ENCODE measurements at places on chromosomes 3 and 15.
A peak's percentile ranks its signal among the peaks of the same experiment; 100 is the strongest.

DNA sequence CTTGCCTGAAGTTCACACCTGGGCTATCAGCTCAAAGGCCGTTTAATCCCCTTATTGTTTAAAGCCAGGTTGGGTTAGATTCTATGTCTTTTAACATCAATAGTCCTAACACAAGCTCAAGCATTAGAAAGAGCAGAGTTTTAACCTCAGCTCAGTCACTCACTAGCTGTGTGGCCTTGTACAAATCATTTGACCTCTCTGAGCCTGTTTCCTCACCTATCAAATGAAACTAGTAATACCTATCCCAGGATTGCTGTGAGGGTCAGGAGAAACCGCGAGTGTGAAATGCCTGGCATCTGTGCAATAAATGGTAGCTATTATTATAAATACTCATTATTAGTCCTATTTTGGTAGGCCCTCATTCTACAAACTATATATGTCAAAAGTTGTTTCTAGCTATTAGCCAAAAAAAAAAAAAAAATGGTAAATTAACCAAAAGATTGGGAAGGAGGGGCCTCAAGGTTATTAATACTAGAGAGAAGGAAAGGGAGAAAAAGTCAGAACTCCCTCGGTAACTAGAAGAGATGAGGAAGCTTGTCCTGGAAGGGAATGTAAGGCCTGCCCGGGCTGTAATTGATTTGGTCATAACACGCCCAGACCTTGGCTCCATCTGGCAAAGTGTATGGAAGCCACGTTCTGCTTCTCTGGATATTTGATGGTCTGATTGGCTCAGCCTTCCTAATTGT, 510.5 kb upstream of the PROK2 start:
- no peak for DNase-seq

DNA sequence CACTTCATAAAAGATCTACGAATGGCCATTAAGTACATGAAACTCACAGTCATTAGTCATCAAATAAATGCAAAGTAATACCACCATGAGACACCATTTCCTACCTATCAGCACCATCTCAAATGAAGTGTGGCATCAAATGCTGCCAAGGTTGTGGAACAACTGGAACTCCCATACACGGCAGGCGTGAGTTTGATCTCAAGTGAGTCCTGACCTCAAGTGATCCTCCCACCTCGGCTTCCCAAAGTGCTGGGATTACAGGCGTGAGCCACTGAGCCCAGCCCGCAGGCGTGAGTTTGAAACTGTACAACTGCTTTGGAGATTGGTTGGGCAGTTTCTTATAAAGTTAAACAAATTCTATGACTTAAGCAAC, 28.8 kb upstream of the HDAC11 start:
- DNase-seq, result no peak

DNA sequence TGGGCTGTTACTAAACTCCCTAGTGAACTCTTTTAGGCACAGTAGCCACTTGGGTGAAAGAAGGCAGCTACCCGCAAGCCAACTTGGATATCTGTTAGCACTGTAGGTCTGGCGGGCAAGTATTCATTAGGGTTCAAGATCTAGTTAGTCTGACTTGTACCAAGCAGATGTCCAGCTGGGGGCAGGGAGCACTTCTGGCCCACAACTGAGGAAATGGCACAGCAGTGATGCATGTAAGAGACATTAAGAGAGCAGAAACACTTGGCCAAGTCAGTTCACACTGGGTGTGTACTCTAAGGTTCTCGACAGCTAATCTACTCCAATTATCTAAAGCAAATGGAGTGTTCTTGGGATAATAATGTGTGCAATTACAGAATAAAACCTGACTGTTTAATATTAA, 131.7 kb downstream of the CTNNB1 start:
- DNase-seq, result no peak

DNA sequence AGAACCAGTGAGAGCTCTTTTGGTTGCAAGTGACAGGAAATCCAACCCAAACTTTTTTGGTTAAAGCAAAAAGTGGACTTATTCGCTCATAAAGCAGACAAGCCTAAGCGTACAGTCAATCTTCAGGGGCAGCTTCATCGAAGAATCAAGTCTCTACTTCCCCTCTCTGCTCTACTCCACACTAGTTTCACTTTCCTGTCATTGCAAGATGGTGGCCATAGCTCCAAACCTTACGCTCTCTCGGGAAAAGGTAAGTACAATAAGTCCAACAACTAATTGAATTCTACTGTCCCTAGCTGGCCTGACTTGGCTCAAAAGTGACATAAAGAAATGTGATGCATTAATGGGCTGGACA, 24.9 kb upstream of the ZNF710 start:
- no peak for DNase-seq

- DNase-seq, result no peak
These were observed 57.3 kb upstream of the DPH6 start for GRCh38 chr15:35603301-35603700.

GRCh38 chr15:56806148-56806536, 72.8 kb upstream of the ZNF280D start:
- DNase-seq, result no peak

DNA sequence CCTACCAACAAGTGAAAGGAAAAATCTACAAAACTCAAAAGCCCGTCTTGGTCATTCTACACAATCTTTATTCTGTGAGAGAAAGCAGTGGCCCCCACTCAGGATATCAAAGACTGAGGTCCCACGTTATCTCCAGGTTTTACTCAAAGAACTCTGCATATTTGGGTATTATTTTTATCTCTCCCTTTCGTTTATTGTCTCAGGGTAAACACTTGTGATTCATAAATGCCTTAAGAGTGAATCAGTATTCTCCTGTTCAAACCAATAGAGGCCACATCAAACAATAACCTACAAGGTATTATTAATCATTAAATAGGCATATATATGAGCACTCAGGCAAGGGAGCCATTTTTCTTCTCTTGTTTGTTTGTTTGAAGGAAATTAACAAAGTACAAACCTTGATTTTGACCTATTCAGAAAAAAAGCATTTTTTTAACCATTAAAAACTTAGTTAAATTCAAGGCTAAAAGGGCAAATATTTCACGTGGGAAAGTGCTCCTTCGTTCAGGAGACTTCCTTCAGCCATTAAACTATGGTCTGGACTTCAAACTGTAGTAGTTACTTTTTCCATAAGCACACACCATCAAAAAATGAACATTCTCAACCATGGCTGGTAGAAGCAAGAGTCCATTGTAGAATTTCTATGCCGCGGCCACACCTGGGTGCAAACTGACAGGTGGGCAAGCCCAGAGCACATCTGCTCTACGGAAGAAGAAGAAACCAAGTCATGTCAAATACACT, 13.9 kb upstream of the HES1 start:
- no peak for DNase-seq

GRCh38 chr3:140752499-140752898, 74.6 kb downstream of the TRIM42 start:
- no peak for DNase-seq

- no peak for DNase-seq
These were observed 202.2 kb downstream of the MBNL1 start for GRCh38 chr3:152470893-152471292.

DNA sequence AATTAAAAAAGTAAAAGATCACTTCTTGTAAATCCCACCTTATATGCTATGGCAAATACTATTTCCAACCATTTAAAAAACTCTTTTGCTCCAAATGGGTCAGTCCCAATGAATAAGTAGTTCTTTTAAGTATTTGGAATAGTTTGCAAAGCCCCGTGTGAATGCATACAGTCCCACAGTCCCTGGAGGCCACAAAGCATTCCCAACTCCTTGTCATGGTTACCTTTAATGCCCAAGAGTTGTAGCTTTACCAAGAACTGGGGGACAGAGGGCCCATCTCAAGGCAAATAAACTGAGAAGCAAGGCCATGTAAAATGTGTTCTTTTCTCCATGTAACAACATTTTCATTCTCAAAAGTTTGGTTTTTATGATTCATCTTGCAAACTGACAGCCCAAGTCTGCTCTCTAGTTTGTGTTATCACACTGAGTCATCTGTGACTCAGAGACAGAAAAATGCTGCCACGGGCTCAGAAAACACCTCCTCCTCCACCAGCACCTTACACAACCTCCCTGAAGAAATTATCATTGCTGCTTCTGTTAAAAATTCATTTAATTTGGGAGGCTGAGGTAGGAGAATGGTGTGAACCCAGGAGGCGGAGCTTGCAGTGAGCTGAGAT, 336.2 kb downstream of the ERC2 start:
- peak; percentile 12 for DNase-seq

GRCh38 chr15:82928711-82929110, 23.8 kb downstream of the HOMER2 start:
- no peak for DNase-seq

GRCh38 chr3:139117136-139117675, 72.5 kb upstream of the PRR23C start:
- no peak for DNase-seq

DNA sequence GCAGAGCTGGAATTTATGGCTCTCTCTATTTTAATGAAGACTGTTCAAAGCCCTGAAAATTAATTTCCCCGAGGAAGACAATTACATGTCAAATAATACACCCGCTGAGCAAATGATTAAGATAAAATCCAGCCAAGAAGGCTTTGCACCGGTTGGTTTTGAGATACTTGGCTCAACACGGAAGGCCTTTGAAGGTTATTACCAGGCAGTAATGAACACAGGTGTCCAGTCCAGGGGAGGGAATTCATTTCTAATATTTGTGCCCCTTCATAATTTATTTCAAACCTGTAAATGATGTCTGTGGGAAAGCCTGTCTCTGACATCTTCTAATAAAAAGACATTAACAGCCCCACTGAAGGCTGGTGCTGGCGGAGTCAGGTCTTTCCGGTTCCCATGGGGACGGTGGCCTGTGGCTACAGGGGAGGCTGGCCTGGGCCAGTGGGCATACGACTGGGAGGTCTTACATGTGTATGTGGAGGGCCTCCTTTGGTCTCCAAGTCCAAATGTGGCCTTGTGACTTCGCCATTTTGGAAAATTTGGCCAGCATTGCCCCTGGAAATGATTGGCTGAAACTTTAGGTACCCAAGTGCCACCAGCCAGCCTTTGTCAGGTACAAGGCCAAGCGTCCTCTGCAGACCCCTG, 49.9 kb upstream of the IQSEC1 start:
- DNase-seq, result no peak

GRCh38 chr3:31755926-31756658, 223.4 kb downstream of the STT3B start:
- DNase-seq, result no peak

DNA sequence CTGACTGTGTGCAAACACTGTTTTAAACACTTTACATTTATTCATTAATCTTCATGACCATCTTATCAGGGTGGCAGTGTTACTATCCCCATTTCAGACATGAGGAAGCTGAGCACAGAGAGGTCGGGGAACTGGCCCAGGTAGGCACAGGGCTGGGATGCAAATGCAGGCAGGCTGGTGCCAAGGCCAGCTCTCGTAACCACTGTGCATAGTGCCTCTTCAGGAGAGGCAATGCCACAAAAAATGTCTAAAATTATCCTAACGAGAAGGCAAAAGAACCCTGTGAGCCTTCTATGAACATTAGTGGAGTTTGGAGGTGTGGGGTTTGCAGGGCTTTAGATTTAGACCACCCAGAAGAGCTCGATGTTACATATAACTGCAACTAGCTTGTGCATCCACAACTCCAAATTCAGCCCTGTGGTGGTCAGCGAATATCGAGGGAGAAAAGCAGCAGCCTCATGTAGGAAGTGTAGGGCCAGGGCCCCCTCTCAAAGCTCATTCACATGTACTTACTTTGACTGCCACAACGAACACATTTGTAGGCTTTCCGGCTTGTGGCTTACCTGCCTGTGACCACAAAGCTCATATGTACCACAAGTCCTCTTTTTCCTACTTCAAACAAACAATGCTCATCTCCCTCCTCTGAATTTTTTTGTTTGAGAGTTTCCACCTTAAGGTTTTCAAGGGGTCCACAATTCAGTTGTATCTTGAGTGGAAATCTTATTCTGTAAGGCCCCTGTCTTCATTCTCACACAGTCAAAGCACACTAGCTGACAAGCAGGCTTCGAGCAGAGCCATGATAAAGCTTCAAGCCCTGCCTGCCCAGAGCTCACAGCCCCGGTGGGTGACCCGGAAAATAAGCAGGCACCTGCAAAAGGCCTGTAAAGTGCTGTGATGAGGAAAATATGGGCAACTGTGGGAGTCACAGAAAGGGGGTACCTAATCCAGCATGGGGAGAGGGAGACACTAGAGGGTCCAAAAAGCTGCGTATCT, 722.9 kb upstream of the CFAP20DC start:
- DNase-seq, result no peak

DNA sequence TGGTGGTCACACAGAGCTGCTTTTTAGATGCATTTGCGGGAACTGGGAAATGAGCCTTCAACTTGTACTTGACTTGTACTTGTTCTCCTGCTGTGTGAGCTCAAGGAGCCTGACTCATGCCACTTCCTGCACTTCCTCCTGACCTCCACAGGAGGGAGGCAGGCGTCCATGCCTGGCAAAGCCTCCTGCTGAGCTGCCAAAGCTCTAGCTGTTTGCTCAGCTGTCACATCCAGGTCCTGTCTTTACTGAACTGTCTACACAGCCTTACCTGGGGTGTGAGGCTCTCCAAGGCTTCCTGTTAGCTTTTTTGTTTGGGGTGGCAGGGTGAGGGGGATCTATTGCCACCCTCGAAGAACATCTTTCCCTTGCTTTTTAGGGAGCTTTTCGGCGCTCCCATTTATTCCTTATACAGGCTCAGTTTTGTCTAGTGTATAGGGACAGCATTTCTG, 6.4 kb downstream of the THPO start:
- DNase-seq, result peak; percentile 39

GRCh38 chr3:30704931-30705890, 98.8 kb downstream of the TGFBR2 start:
- no peak for DNase-seq

DNA sequence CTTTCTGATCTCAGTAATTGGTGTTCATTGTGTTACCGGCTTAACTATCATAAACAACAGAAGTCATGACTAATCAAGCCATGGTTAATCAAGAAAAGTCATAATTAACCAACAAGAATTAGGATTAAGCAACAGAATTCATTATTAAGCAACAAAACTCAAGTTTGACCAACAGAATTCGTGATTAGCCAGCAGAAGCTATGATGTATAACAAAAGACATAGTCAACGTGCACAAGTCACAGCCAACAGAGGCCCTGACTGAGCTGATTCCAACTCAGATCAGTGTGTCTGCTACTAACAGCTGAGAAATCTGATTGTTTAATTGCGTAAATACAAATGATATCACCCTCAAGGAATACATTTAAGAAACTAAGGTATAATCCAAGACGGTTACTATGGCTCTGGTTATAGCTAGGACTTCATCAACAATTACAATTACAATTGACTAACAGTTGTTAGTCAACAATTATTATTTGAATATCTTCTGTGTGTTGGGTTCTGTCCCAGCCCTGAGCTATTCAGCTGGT, 67.7 kb downstream of the RARB start:
- no peak for DNase-seq

DNA sequence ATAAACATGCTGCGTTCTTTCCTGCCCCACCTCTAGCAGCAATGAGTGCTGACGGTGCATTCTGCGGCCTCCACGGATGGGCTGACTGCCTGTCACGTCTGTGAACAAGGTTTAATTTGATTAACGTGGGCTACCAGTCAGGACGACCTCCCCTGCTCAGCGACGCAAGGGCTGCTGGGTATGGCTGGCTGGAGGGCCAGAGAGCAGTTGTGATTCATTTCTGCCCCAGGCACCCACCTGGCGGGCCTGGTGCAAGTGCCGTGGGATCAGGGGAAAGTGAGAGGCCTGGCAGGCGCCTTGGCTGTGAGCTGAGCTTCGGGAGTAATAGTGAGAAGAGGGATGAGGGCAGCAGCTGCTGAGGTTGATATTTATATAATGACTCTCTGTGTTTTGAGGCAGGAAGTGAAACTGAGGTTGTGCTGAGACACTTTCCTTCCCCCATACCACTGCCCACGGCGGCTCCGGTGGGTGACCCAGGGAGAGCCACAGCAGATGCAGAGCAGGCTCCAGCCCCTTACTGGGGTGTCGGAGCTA, 190.4 kb upstream of the BCL6 start:
- DNase-seq, result no peak

GRCh38 chr15:80977627-80978036, 12.0 kb downstream of the MESD start:
- peak; percentile 60 for DNase-seq

All from caudate nucleus (tissue), 63 donors.